ENCODE measurements at places on chromosomes 16 and 17.

DNA sequence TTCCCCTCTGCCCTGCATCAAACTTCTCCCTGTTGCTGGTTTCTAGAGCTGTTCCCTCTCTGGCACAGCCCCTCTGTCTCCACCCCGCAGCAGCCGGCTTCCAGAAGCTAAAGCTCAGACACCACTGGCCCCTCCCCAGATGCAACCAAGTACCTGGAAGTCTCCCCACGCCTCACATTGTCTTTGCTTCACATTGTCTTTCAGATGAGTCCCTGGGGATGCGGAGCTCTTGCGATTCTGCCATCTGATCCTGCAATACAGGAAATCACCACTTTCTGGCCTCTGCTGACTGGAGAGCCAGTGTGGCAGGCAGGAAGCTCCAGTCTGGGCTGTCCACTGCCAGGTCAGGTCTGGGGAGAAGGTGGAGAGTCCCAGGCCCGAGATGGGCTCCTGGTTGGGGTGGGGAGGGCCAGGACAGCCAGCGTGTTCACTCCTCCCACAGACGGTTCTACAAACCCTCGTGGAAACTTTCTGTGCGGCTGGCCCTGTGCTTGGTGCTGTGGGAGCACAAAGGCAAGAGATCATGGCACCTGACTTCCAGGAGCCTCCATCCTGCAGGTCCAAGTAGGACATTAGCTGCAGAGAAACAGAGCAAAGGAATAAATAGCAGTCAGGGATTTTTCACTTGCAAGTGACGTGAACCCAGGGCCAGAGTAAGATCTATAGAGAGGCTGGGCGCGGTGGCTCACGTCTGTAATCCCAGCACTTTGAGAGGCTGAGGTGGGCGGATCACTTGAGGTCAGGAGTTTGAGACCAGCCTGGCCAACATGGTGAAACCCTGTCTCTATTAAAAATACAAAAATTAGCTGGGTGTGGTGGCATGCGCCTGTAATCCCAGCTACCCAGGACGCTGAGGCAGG lies 47.9 kb upstream of the MAP3K14 start:
- no peak for DNase-seq

- peak; percentile 67 for DNase-seq
Observed at GRCh38 chr17:63445571-63445953, 544 bp downstream of the CYB561 start.

- no peak for DNase-seq
Observed at GRCh38 chr17:44444735-44445105, 55.3 kb upstream of the ITGA2B start.

DNA sequence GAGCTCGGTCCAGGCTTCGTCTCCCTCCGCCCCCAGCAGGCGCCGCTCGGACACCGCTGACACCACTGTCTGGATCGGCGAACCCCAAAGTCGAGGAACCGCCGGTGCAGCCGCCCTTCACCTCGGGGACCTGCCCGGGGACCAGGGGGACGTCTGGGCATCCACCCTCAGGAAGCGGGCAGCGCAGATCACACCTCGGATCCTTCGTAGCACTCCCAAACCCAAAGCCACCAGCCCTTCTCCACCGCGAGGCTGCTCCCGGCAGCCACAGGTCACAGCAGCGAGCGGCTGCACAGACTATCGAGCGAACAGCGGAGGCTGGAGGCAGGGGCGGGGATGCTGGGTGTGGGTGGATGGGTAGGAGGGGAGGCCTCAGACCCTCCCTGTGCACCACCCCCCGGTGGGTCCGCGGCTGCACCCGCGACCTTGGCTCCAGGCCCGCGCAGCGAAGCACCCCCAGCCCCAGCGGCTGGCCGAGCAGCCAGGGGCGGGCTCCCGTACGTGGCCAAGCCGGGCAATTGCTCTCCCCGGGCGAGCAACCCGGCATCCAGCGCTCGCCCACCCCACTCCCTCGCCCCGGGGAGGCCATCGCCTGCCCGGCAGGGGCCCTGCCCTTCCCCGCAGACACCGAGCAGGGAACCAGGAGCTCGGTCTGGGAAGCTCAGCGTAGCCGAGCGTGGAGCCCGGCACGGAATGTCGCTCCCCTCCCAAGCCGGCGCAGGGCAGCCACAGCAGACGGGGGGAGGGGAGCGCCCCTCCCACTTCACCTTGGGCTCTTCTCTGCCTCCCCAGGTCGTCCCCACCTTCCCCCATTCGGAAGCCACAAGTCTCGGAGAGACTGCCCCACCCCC lies 1.0 kb downstream of the SDK2 start:
- DNase-seq, result peak; percentile 49

GRCh38 chr17:57993471-57994365 lies 5.7 kb upstream of the VEZF1 start:
- no peak for DNase-seq

GRCh38 chr17:43479948-43480347 lies 3.8 kb upstream of the DHX8 start:
- DNase-seq, result no peak

DNA sequence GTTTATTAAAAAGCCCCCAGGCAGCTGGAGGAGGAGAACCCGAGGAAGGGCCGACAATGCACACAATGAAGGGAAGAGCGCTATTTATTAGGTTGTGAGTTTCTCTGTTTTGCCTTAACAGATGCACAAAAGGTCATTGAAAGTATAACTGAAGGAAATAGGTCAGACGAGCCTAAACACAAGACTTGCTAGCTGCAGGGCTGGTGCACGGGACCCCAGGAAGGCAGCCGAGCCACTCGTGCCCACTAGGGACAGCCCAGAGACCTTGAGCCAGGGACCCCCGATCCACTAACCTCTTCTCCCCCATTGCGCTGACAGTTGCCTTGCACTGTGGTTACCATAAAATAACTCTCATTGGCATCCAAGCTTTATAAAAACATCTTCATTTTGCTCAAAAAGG lies 11.3 kb downstream of the LITAFD start:
- no peak for DNase-seq

DNA sequence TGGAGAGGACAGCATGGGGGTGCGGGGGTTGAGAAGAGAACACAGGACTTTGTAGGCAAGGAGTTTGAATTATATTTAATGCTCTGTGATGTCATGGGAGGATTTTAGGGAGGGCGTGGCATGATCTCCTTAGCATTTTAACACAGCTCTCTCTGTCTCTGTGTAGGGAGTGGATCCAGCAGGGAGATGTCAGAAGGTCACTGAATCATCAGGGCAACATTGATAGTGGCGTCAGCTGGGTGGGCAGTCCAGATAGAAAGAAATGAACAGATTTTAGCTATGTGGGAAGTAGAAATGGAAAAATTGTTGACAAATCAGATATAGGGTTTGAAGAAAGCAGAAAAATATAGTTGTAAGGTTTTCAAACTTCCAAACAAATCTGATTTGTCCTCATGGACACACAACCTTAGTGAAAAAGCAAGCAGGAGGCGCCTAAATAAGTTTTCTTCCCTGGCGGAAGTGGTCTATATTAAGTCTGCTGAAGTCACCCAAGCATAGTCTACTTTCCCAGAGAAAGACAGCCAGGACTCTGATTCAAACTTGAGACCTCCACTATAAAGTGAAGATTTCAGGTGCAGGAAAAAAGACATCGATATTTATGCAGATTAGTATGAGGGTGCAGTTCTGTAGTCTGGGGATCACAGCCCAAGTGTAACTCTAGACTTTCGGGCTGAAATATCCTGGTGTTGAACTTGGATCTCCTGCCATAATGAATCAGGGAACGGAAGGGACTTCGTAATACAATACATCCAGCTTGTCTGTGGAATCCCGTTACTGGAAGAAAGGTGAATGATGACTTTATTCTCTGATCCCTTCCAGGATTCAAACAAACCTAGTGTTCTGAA lies 10.1 kb upstream of the PCTP start:
- no peak for DNase-seq

DNA sequence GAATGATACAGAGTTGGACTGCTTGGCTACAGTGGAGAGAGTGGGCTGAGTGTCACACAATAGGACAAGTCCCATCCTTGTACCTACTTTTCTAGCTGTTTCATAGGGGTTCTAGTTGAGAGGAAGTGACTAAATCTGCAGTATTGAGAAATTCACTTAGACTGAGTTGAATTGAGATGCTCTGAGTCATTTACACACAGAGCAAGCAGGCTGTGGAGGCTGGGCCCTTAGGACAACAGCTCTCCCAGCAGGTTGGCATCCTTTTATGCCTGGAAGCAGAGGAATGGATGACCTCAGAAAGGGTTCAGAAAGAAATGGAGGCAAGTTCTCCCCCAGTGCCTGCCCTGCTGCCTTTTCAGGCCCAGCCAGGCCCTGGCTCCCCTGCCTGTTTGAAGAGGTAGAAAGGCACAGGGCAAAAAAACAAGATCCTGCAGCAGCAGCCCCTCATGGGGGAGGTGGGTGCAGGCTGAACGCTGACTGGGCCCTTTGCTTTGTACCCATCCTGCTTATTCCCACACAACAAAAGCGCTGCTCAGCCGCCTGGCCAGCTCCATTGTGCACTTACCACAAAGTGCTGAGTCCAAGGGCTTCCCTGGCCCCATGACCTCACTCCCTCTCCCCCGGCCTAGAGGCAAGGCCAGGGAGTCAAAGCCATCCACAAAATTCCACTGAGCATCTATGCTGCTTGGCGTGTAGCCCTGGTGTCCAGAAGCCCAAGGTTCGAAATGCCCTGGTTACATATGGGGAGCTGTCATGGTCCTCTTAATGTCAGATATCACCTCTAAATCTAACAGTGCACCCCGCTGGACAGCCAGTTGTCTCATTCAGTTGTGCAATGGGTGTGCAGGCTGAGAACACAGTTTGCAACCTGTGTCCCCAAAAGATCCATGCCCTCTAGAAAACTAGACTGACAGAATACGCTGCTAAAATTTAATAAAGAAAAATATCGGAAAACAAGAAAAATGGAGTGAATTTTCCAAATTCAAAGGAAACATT lies 5.4 kb upstream of the CRYBA1 start:
- DNase-seq, result no peak

- no peak for DNase-seq
Observed at GRCh38 chr16:386641-387156, 4.9 kb upstream of the PGAP6 start.

GRCh38 chr17:1003972-1004768 lies 7.2 kb downstream of the TIMM22 start:
- no peak for DNase-seq

DNA sequence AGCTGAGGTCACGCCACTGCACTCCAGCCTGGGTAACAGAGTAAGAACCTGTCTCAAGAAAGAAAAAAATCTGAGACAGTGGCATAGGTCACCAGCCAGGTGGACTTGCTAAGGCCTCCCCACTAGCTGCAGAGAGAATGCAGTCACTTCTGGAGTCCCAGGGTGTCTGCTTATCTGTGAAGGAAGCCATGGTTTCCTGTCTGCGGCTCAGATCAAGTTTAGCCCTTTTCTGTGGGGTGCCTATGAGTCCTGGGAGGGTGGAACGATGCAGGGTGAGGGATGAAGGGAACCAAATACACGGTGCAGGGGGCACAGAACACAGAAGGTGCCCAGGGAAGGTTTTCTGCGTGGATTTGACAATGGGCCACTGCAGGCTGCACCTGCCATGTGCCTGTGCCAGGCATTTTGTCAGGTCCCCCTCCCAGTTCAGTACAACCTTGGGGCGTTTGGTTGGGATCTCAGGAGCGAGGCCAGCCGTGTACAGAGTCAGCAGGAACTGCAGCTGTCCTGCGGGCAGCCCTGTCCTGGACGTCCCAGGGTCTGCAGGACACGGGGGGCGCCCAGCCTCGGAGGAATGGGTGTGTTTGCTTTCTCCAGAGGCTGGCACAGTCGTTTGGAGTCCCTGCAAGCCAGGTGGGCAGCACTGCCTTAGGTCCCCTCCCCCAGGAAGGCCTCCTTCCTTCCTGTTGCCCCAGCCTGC lies 41.8 kb downstream of the RAB11FIP4 start:
- peak; percentile 34 for DNase-seq

GRCh38 chr17:3710951-3711383 lies 12.7 kb upstream of the HASPIN start:
- DNase-seq, result peak; percentile 51

DNA sequence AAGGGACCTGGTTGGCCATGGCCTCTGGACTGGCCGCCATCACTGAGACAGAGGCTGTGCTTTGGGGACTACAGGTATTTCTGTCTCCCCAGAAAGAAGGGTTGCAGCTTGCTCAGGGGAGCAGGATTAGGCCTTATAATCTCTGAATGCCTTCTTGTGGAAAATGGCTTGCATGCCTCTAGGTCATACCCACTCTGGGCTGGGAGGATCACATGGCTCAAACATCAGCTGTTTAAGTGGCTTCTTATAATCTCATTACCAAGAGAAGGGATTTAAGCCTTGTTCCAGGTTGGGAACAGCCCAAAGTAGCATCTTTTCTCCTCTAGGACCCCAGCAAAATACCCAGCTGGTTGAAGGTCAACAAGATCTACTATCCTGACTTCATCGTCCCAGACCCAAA lies 19.1 kb downstream of the LIG3 start:
- no peak for DNase-seq

- DNase-seq, result no peak
Observed at GRCh38 chr17:8818654-8819330, 19.6 kb upstream of the MFSD6L start.

- no peak for DNase-seq
Observed at GRCh38 chr16:68512183-68512582, 26.9 kb upstream of the ZFP90 start.

DNA sequence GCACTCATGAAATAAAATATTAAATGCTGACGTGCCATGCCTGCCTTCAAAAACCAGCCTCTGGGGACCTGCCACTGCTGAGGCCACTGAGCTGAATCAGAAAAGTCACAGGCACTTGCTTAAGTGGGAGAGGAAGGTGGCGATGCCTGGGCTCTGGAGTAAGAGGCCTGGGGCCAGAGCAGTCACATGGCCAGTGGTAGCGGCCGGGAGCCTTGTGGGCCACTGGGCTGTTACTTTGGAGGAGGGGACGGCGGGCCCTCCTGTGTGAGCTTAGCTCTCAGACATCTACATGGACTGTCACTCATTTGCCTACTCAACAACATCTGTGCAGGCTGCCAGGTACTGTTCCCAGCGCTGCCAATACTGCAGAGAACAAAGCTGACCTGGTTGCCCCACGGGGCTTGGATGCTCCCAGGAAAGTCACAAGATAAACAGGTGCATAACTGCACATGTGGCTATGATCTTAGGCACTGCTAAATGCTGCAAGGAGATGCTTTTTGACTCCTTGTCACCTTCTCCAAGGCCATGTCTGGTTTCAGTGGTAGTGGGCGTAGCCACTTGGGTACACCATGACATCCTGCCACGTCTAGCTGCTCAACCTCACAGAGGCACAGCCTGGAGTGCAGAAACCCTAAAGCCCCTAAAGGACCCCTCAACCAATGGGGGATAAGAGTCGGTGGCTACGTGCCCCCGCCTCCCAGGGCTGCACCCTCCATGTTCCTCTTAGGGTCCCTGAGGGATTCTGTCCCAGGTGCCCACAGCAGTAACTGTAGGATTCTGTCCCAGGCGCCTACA lies 11.6 kb downstream of the COTL1 start:
- DNase-seq, result peak; percentile 36

- DNase-seq, result no peak
Observed at GRCh38 chr16:84501077-84501735, 3.3 kb downstream of the MEAK7 start.
